Tibial nerve (tissue), 4 donors: ENCODE measurements at places on chromosomes 2 and 18. TPM values are rescaled to one million over a fixed set of nuclear protein-coding genes. Genes with fewer than 3 reads are reported as not detected.

Gene SERPINB8
- total RNA-seq: 29.4 TPM

Gene TBR1
- total RNA-seq: not detected

Gene CNRIP1
- total RNA-seq: 45.9 TPM

GRCh38 chr2:182611009-182611408, 105.0 kb upstream of the DNAJC10 start:
- DNase-seq: no peak
- H3K4me3 ChIP-seq: no peak overlapping the region
- H3K27ac ChIP-seq: no peak overlapping the region

DNA sequence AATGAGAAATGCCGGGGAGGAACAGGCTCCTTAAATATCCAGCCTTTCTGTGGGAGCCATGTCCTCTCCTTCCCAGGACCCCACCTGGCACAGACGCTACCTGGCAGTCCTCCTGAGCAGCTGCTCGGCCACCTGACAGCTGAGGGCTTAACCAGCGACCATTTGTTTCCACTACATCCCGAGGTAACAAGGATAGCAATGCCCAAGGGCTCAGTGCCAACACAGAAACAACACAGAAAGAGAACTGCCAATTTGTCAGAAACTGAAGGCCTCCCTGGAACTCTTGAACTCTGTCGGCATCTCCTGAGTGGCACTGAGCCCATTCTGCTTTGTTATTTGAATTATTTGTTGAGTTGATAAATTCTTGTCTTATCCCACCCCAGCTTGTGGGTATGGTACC, 122.2 kb upstream of the ARHGAP28 start:
- H3K4me1 ChIP-seq: peaks cover 16% of the 10 kb centered on the region
- H3K36me3 ChIP-seq: no peaks in the 10 kb centered on the region
- H3K4me3 ChIP-seq: no peak overlapping the region
- no peak overlapping the region for H3K27ac ChIP-seq
- no peaks in the 10 kb centered on the region for H3K27me3 ChIP-seq

Gene MLPH
- total RNA-seq: 108 TPM

GRCh38 chr2:180716186-180717180, 263.9 kb upstream of the UBE2E3 start:
- DNase-seq: no peak
- no peak overlapping the region for H3K27ac ChIP-seq
- H3K36me3 ChIP-seq: no peaks in the 10 kb centered on the region
- no peaks in the 10 kb centered on the region for H3K4me1 ChIP-seq

DNA sequence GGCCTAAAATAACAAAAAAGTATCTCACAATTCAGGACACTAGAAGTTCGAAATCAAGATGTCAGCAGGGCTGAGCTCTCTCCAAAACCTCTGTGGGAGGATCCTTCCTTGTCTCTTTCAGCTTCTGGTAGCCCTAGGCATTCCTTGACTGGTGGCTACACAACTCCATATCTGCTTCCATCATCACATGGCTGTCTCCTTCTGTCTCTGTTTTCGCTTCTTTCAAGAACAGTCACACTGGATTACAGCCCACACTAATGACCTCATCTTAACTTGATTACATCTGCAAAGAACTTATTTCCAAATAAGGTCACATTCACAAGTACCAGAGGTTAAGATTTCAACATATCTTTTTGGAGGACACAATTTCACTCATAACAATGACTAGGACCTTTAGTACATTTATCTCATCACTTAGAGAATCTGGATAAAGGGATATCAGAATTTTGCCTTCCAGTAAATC, 275.2 kb downstream of the IRS1 start:
- no peaks in the 10 kb centered on the region for H3K36me3 ChIP-seq
- DNase-seq: no peak
- no peak overlapping the region for H3K27ac ChIP-seq

Gene TFCP2L1
- 0.20 TPM for total RNA-seq

Gene TTN
- total RNA-seq: 7.6 TPM

Gene ANKRD30B
- 17.4 TPM for total RNA-seq

DNA sequence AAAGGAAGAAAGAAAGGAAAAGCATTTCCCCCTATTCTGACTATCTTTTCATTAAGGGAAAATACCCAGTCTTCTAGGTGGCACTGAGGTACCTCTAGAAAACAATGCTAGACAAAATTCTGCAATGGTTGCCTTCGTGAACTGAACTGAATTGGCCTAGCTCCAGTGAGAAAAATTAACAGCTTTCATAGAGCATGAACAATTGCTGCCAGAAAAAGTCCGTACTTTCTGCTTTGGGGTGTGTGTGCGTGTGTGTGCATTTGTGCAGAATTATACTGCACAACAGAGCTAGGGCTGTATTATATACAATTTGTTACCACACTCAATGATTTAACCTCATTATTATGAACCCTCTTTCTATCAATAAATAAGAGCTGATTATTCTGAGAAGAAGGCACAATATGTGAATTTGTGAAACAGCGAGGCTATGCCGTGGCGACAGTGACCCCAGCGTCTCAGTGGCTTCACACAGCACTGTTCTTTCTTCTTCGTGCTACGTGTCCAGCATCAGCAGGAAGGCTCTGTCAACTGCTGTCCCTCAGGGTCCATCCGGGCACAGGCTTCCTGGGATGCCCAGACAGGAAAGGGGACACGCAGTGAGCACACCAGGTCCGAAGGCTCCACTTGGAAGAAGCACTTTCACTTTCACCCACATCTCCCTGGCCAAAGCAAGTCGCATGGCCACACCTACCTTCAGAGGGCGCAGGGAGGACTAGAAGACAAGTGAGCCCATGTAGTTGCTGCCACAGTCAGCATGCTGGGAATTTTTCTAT, 47.5 kb downstream of the PTGR3 start:
- peak overlapping the region; percentile 49 for H3K4me3 ChIP-seq
- no peaks in the 10 kb centered on the region for H3K36me3 ChIP-seq
- H3K27me3 ChIP-seq: no peaks in the 10 kb centered on the region
- H3K27ac ChIP-seq: no peak overlapping the region
- H3K4me1 ChIP-seq: no peaks in the 10 kb centered on the region

Gene TUBA3E
- total RNA-seq: not detected

- peaks cover 38% of the 10 kb centered on the region for H3K4me1 ChIP-seq
- no peak for DNase-seq
- peak overlapping the region; percentile 73 for H3K4me3 ChIP-seq
- no peaks in the 10 kb centered on the region for H3K27me3 ChIP-seq
- H3K36me3 ChIP-seq: no peaks in the 10 kb centered on the region
- H3K27ac ChIP-seq: peak overlapping the region; percentile 85
Measured at GRCh38 chr2:130390460-130391057, 34.7 kb downstream of the PTPN18 start.

DNA sequence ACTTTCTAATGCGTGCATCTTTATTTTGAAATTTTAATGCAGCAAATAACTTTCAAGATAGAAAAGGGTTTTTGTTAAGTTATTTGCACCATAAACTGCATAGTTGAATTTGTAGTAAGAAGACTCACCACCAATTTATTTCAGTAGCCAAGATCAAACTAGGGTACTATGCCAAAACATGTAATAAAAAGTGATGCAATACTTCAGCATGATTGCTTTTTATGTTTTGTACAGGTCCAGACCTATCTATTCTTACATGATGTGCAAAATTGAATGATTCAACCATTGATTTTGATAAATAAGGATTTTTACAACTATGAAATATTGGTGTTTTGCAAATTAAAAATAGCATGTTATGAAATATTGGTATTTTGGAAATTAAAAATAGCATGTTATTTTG, 26.7 kb downstream of the AGPS start:
- peaks cover 53% of the 10 kb centered on the region for H3K4me1 ChIP-seq
- no peaks in the 10 kb centered on the region for H3K27me3 ChIP-seq
- no peak overlapping the region for H3K27ac ChIP-seq
- no peaks in the 10 kb centered on the region for H3K36me3 ChIP-seq
- no peak overlapping the region for H3K4me3 ChIP-seq

DNA sequence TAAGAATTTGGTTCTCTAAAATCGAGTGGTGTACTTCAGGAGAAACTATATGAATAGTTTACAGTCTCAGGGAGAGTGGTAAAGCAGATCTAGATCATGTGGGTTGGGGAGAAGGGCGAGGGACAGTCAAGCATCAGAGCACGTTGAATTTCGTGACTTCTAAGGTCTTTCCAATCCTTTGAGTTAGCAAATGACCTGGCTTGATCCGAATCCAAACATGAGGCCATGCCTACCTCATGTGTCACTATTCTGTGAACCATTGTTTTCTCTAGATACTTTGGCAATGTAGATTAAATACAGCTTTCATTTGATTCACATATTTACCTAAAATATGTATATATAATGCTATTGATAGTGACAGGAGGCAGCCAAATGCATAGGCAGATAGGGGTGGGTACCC, 674.9 kb downstream of the NYAP2 start:
- no peak overlapping the region for H3K27ac ChIP-seq
- DNase-seq: no peak
- peaks cover 6% of the 10 kb centered on the region for H3K4me1 ChIP-seq

Gene UGT1A8
- total RNA-seq: not detected

Gene ANTXR1
- 54.5 TPM for total RNA-seq

Gene SETBP1
- 38.7 TPM for total RNA-seq

GRCh38 chr18:77970814-77971213, 721.2 kb downstream of the GALR1 start:
- no peaks in the 10 kb centered on the region for H3K27me3 ChIP-seq
- no peak for DNase-seq
- H3K27ac ChIP-seq: no peak overlapping the region
- no peaks in the 10 kb centered on the region for H3K36me3 ChIP-seq
- H3K4me1 ChIP-seq: no peaks in the 10 kb centered on the region

GRCh38 chr2:119142824-119143223, 15.7 kb downstream of the C1QL2 start:
- DNase-seq: no peak
- H3K36me3 ChIP-seq: no peaks in the 10 kb centered on the region
- no peak overlapping the region for H3K4me3 ChIP-seq
- no peak overlapping the region for H3K27ac ChIP-seq

Gene DES
- total RNA-seq: 20.7 TPM

Gene KCNJ3
- total RNA-seq: 24.1 TPM

Gene LOXL3
- total RNA-seq: 16.2 TPM

Gene MEP1B
- not detected for total RNA-seq

DNA sequence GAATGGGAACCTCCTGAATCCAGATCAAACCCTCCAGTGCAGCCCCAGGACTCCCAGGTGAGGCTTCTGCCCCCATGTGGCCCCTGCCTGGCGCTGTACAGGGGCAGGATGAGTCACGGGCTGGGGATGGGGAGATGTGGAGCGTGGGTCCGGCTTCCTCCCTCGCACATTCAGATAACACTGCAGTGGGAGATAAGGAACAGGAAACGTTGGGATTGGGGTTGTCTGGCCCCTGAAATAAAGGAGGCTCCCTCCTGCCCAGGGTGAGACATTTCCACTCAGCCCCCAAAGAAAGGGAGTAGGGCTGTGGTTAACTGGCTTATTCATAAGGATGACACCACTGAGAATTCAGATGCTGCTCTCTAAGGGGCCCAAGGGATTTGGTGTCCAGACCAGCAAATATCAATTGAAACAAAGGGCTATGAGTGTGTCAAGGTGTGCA, 30.7 kb downstream of the IGFBP5 start:
- no peaks in the 10 kb centered on the region for H3K36me3 ChIP-seq
- H3K4me3 ChIP-seq: no peak overlapping the region
- H3K27ac ChIP-seq: no peak overlapping the region
- H3K4me1 ChIP-seq: no peaks in the 10 kb centered on the region
- no peak for DNase-seq

DNA sequence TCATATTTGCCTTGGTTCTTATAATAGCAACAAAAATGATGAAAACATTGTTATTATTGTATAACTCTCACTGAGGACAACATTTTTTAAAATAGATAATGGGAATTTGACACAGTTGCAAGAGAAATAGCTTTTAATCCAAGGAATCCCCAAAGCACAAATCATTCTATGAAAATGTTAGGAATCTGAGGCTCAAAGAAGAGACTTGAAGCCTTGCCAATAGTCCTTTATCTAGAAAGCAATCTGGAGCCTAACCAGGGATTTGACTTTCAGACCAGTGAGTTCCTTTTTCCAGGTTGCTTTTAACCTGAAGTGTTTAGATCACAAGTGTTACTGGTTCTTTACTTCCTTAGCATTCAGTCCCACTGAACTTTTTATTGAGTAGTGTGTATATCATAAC, 574.5 kb upstream of the ZEB2 start:
- no peak overlapping the region for H3K27ac ChIP-seq
- no peak overlapping the region for H3K4me3 ChIP-seq
- no peaks in the 10 kb centered on the region for H3K36me3 ChIP-seq
- no peaks in the 10 kb centered on the region for H3K27me3 ChIP-seq
- no peaks in the 10 kb centered on the region for H3K4me1 ChIP-seq
- no peak for DNase-seq

DNA sequence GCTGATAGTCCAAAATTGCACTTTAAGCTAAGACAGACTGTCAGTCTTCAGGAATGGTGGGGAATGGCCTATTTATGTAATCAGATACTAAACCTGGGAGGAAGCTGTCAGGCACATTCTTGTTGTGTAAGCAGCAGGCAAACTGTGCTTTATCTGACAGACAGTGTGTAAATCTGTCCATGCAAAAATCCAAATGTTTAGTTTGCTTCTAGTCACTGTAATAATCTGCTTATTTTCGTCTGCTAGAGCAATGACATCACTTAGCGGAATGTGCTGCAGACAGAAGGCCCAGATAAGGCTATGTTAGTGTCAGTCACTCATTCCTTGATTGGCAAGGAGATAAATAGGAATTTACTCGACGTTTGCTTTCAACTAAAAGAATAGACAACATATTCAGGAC, 263.5 kb downstream of the ZNF407 start:
- H3K36me3 ChIP-seq: no peaks in the 10 kb centered on the region
- no peak for DNase-seq
- no peaks in the 10 kb centered on the region for H3K4me1 ChIP-seq
- H3K4me3 ChIP-seq: no peak overlapping the region

Gene MOB4
- total RNA-seq: 21.9 TPM

GRCh38 chr2:102310964-102311640, at the start of gene IL1RL1:
TSS of gene IL1RL1 (plus strand) at chr2:102311563. CDS start at chr2:102338265, 26,702 bp downstream.
- no peak within 1 kb of the TSS for H3K27ac ChIP-seq
- no peak for DNase-seq
- no peaks in the 10 kb centered on the region for H3K27me3 ChIP-seq
- no peak within 1 kb of the TSS for H3K4me3 ChIP-seq

GRCh38 chr2:103346780-103347179, 584.9 kb downstream of the TMEM182 start:
- H3K27ac ChIP-seq: no peak overlapping the region
- H3K4me1 ChIP-seq: no peaks in the 10 kb centered on the region
- H3K27me3 ChIP-seq: no peaks in the 10 kb centered on the region
- DNase-seq: no peak
- no peaks in the 10 kb centered on the region for H3K36me3 ChIP-seq

GRCh38 chr2:71243634-71244301, 16.9 kb upstream of the PAIP2B start:
- DNase-seq: no peak
- H3K27ac ChIP-seq: no peak overlapping the region
- peaks cover 16% of the 10 kb centered on the region for H3K4me1 ChIP-seq
- H3K4me3 ChIP-seq: no peak overlapping the region
- H3K27me3 ChIP-seq: no peaks in the 10 kb centered on the region

Gene PIEZO2
- 18.3 TPM for total RNA-seq

Gene CLEC4F
- not detected for total RNA-seq
